Naive thymus-derived CD4-positive, alpha-beta T cell (primary cell): ENCODE measurements at places on chromosomes 5 and 9. TPM values are rescaled to one million over a fixed set of nuclear protein-coding genes. Genes with fewer than 3 reads are reported as not detected.

DNA sequence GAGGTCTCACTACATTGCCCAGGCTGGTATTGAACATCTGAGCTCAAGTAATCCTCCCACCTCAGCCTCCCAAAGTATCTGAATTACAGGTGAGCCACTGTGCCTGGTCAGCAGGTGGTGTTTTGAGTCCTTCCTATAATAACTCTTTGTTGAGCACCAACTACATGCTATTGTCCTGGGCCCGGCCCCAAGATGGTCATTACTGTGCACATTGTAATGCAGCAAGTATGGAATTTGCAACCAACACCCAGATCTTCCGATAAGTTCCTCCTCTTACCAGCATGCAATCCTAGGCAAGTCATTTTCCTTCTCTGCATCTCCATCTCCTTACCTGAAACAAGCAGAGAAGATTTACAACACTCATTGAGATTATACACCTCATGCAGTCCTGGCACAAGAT is 510.3 kb upstream of the KLF4 start:
- DNase-seq: no peak

Gene DAB2
- 6.3 TPM for total RNA-seq

GRCh38 chr5:123665822-123666371 is 153.9 kb downstream of the CSNK1G3 start:
- no peak for DNase-seq

DNA sequence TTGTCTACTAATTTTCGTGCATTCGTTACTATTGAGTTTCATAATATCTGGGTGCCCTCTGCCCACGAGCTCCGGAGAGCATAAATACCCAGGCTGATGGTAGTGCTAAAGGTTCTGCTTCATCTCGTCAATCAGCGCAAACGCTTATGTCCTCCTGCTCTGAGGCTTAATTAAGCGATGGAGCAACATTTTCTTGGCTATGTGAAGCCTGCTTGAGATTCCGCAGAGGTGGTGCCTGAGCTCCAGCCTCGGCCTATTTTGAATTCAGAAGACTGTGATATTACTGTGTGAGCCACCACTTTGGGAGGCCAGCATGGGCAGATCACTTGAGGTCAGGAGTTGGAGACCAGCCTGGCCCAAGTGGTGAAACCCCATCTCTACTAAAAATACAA is 44.8 kb downstream of the ANXA2R start:
- no peak for DNase-seq

- DNase-seq: no peak
These were observed 12.2 kb upstream of the PRXL2C start for GRCh38 chr9:96667363-96667728.

- DNase-seq: no peak
These were observed 226.0 kb downstream of the CCDC171 start for GRCh38 chr9:15778861-15779260.

DNA sequence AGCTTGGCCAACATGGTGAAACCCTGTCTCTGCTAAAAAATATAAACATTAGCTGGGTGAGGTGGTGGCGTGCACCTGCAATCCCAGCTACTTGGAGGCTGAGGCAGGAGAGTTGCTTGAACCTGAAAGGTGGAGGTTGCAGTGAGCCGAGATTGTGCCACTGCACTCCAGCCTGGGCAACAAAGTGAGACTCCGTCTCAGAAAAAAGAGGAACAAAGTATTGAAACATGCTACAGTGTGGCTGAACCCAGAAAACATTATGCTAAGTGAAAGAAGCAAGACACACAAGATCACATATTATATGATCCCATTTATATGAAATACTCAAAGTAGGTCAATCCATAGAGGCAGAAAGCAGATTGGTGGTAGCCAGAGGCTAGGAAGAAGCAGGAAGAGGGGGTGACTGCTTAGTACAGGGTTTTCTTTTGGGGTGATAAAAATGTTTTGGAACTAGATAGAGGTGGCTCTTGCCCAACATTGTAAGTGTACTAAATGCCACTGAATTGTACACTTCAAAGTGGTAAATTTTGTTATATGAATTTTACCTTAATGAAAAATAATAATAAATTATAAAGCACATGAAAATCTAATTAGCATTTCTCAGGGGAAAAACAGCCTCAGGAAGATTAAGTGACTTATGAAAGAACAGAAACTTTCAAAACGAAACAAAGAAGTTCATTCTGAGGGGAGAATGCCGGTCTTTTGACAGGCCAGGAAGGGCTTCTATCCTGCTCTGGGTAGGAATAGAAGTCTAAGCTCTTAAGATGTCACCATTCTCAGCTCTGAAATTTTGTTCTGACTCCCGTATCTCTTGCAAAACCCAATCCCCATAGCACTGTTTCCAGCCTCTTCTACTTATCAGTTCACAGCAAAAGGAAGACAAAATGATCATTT is 161.1 kb upstream of the TBCA start:
- no peak for DNase-seq

Gene DBH
- total RNA-seq: not detected in 2 replicates

Gene OTP
- total RNA-seq: not detected in 2 replicates

Gene DOCK2
- 182 TPM for total RNA-seq

Gene EIF4E1B
- not detected for total RNA-seq

DNA sequence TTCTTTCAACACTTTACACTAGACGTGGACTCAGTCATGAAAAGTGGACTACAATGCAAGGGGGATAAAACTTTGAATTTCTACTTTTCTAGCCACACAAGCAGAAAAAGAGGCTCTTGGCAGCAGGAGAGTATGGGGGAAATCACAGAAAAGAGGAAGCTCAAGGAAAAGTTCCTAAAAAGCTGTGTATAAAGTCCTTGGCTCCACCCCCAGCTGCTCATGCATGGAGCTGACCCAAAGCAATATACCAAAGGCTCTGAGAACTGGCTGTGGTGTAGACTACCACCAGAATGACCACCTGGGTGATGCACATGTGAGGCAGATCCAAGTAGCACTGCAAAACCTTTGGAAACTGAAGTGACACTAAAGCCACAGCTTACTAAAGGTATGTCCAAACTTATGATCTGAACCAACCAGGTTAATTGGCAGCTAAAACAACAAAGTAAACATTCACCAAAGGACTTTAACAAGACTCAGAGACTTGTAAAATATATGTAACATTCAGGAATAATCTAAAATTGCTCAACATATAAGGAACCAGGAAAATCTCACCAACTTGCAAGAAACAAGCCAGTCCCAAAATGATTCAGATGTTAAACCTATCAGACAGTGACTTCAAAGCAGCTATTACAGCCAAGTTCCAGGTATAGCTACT is 55.5 kb upstream of the RASGRF2 start:
- DNase-seq: no peak

DNA sequence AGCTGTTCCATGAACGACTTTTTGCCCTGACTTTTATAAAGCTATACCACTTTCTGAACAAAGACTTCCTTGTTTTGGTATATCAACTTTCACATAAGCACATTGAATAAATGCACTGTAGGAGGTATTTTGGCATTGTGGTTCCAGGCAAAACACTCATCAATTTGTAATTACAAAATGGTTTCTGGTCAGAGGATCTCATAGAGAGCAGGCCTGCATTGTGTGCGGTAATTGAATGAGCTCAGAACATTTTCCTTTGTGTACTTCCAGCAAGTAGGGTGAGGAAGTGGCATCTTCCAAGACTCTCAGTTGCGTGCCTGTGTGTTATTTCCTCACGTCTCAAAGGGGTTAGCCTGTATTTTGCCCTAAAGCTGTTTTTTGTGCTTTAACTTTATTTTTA is 89.2 kb downstream of the PDE6A start:
- no peak for DNase-seq

DNA sequence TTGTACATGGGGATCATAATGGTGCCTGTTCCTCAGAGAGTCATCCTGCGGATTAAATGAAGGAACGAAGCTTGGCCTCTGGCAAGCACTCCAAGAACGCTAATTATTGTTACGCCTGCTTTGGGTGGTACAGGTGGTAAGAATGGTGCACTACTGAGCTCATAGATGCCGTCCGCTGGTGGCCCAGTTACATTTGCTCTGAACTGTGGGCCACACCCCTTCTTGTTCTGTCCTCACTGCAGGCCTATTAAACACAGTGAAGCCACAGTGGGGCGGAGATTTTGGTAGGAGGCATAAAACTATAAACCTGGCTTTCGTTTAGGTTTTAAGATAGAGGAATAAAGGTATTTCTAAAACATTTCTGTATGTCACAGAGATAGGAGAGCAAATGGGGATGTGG is 40.6 kb upstream of the FER start:
- no peak for DNase-seq

- no peak for DNase-seq
These were observed 401.9 kb downstream of the ZSWIM6 start for GRCh38 chr5:61734001-61734400.

DNA sequence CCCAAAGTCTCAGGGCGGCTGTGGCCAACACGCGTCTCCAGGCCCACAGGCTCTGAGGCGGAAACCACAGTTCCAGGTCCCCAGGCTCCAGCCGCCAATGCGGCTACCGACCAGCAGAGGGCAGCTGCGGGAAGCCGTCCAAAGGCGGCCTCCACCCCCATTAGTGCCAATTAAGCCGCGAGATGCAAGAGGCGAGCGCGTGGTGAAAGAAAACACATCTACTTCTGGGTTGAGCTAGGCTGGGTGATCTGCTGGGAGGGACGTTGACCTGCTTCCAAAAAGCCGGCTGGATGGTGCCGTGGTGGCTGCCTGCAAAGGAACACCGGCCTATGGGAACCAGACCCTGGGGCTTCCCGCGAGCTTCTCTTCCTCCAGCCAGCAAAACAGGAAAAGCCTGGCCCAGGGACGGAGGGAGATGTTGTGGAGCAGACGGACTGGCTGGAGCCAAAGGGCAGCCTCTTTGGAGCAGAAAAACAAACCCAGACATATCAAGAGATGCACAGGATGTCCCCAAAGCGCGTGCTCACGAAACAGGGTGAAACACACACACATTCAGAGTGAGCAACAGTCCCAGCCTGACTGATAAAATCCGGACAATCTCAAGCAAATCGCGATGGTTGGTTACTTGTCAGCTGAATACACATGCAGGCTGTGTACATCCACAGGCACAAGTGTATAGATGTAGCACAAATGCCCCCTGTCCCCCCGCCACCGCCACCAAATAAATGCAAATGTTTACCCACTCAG is 187.1 kb upstream of the BRINP1 start:
- no peak for DNase-seq

Gene TMEM174
- total RNA-seq: not detected

Gene SLIT3
- total RNA-seq: not detected

- no peak for DNase-seq
These were observed 25.9 kb upstream of the SLC12A7 start for GRCh38 chr5:1137567-1138444.

GRCh38 chr9:125343518-125344275 is 82.1 kb downstream of the GAPVD1 start:
- no peak for DNase-seq

- no peak for DNase-seq
These were observed 14.6 kb upstream of the PRR16 start for GRCh38 chr5:120449501-120449900.

Gene TIGD6
- total RNA-seq: 7.4 TPM

DNA sequence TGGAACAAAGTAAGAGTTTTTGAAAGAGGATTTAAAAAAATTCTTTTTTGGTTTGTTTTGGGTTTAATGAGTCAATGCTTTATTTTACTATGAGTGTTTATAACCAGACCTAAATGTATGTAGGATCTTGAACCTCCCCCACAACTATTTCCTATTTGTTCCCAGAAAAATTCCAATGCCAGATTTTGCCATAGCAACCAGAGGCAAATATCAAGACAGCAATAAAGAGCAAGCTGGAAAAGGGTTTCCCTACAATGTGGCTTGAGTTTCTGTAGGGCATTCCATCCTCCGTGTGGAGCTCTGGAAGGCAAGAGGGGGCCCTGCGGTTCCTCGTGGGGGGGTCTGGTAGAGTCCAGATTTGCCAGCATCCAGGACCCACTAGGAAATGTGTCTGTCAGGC is 27.8 kb upstream of the GDNF start:
- DNase-seq: no peak

DNA sequence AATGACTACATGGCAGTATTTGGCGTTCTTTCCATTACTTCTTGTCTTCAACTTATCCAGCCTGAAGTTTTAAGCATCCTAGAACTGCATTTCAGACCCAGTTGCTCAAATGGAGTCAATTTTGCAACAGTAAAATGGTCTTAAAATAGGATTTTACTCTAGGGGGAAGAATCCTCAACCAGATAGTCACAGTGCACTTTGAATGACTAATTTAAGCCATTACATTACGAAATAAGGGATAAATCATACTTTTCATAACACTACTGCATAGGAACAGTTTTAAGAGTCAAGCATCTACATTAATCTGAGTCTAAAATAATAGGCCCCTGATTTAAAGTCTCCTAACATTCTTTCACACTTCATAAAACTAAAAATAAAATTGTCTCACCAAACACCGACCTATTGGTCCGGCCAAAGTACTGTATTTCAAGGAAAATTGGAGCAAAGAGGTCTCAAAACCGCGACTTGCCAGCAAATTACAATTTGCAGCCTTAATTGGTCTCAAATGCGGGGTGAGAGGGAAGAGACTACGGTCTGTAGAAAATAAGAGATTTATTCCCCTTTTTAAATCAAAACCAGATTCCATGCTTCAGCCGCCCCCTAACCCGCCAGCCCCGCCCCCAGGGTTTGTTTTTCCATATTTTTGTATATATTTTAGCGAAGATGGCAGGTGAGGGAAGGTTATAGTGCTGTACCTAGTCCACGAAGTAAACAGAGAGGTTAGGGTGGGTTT is 1.2 kb upstream of the SMARCA2 start:
- DNase-seq: no peak

Gene TUSC1
- total RNA-seq: 0.17 TPM

DNA sequence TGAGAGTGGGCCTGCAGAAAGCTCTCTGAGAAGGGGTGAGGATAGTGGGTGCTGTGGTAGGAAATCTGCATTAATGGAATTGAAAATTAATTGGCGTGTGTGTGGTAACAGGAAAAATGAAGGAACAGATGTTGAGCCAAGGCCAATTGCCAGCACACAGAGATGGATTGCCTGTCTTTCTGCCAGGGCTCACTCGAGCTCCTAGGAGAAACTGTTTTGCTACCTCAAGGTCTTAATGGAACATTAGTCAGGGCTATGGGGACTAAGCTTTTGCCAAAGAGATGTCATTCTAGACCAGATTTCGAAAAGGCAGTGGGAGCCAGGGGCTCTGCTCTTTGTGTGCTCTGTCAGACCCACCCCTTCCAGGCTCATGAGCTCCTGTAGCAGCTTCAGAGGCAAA is 124.0 kb upstream of the EFNA5 start:
- DNase-seq: no peak

Gene TMEM215
- not detected for total RNA-seq

DNA sequence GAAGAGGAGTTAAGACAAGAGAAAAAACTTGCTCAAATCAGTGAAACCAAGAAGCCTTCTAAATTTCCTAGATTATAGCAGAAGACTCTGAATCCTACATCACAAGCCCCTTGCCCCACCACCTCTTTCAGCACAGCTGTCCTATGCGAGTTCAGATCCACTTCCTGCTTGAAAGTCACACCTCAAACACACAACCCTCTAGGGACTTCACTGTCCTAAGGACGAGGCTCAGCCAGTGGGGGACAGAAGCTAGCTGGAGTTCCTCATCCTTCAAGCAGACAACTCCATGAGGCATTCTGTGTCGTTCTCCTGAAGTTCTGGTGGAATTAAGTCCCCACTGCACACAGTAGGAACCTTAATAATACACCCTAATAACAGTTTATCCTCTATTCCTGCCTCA is 44.3 kb downstream of the NRG2 start:
- no peak for DNase-seq
